ENCODE measurements at places on chromosomes 1 and 21.
A peak's percentile ranks its signal among the peaks of the same experiment; 100 is the strongest.

DNA sequence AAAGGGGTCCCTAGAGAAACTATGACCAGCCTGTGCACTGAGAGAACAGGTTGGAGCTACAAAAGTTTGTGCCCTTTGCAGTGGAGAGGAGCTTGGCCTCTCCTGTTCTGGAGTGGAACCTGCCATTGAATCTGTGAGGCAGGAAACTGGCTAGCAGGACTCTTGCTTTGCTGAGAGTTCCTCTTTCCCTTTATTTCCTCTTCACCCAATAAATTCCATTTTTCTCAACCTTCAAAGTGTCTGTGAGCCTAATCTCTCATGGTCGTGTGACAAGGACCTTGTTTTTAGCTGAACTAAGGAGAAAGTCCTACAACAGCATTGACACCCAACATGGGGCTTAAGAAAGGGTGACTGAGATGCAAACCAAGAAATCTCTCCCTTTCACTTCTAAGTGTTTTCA is 42.7 kb upstream of the FASLG start:
- no peak for DNase-seq

- DNase-seq: peak; percentile 52
Observed at GRCh38 chr1:30575066-30575465, 148.3 kb downstream of the MATN1 start.

DNA sequence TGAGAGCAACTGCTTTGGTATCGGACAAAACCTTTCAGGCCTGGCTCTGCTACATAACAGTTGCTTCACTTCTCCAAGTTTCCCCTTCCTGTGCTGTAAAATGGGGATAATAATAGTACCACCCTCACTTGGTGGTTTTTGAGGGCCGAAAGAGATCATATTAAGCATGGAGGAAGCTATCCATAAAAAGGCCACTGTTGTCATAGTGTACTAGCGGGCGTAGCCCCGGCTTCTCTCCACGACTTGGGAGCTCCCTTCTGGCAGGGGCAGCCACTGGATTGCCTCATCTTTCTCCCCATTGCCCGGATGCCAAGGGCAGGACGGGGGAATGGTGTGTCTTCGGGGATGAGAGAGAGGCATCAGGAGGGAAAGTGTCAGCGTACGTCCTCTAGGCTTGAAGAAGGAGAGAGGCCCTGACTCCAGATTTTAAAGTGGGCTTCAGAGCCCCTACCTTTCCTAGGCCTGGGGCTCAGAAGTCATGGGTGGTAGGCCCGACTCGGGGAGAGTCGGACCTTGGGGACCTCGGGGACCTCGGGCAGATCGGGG is 548 bp upstream of the MFSD2A start:
- DNase-seq: no peak

DNA sequence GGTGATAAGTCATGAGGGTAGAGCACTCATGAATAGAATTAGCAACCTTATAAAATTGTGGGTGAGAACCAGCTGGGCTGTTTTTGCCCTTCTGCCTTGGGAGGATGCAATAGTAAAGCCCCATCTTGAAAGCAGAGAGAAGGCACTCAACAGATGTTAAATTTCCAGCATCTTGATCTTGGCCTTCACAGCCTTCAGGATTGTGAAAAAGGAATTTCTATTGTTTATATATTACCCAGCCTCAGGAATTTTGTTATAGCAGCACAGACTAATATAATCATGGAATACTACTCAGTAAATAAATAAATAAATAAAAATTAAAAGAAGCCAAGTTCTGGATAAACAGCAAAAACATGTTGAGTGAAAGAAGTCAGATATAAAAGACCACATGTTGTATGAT is 175.2 kb downstream of the KCNT2 start:
- no peak for DNase-seq

DNA sequence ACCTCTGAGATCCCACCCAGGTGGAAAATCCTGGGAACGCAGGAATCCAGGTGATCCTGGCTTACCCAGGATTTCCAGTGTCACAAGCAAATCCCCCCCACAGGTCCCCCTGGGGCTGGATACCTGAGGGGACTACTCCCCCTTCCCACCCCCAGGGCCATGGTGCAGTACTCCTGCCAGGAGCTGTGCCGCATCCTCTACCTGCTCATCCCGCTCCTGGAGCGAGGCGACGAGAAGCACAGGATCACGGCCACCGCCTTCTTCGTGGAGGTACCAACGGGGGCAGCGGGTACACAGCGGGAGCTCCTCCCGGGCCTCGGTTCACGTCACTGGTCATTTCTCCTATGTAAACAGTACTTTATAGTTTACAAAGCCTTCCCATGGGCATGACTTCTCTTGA is 20.4 kb upstream of the TTC4 start:
- no peak for DNase-seq

DNA sequence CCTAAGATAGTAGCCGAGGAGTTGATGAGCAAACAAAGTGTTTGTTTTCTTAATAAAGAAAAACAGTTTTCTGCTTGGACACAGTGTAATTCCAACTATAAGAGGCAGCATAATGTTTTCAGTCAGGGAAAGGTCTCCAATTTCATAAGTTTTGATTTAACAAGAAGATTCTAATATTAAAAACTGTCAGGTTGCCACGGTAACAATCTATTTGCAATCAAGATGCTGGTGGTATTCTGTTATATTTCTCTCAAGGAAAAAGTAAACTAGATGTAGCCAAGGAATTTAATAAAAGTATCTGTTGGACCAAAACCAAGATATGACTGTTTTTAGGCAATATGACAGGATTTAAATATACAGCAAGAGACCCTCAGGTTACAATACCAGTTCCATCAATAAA is 211.7 kb downstream of the SMYD3 start:
- no peak for DNase-seq

- peak; percentile 71 for DNase-seq
Observed at GRCh38 chr1:23634840-23635651, 56.6 kb upstream of the RPL11 start.

DNA sequence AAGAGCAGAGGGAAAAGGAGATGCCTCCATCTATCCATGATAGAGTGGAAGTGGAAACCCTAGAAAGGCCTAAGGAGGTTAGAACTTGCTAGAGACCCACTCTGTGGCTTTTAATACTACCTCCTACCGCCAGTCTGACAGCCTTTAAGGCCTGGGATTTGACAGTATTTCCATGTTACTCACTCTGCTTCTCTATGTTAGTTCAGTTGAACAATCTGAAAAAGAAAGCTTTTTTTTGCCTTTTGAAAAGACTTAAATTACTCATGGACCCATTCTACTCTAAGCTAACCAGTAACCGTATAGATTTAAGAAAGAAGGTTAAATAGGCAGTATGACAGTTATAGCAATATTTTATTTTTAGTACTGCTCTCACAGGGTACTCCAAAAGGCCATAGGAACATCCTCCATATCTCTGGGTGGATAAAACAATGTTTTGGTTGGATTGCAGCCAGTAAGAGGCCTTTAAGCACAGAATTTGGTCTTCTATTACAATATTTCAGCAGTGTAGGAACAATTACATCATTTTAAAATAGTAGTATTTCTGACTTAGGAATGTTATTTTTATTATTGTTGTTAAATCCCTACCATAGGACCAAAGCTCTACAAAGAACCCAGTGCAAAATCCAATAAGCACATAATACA is 15.9 kb upstream of the GPR25 start:
- no peak for DNase-seq

- no peak for DNase-seq
Observed at GRCh38 chr1:161198194-161198896, 509 bp downstream of the ADAMTS4 start.

DNA sequence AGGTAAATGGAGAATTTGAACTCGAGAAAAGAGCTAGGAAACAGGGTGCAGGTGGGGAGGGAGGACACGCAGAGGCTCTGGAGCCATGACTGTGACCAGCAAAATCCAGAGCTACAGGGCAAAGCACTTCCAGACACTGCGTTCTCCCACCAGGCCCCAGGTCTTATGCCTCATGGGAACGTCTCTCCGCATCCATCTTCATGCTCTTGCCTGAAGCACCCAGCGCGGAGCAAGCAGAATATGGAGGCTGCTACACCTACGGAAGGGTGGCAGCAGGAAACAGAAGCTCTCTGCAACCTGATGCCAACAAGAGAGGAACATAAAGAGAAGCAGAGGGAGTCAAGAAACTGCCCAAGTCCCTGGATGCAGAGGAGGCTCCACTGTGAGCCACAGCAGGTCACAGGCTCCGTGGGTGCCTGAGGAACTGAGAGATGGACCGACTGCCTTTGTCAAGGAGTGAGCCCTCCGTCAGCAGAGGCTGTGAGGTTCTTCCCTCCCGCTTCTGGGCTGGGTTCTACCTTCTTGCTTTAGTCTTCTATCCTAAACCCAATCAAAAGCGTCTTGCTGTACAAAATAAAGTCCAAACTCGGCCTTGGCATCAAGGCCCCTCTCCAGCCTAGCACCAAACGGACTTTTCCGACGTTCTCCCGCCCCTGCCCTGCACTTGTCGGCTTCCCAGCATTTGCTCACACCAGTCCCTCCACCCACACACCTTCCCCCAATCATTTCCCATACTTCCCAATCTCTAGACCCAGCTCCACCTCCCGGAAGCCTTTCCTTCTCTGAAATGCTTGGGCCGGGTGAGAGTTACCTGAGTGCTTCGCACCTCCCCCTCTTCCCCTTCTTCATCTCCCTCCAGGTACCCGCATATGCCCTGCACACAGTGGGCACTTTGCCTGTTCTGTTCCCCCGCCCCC is 930 bp downstream of the DHCR24 start:
- DNase-seq: peak; percentile 50

GRCh38 chr1:164641353-164641730 is 82.4 kb downstream of the PBX1 start:
- DNase-seq: no peak

- DNase-seq: peak; percentile 95
Observed at GRCh38 chr1:151945725-151946722, 36.7 kb upstream of the THEM4 start.

DNA sequence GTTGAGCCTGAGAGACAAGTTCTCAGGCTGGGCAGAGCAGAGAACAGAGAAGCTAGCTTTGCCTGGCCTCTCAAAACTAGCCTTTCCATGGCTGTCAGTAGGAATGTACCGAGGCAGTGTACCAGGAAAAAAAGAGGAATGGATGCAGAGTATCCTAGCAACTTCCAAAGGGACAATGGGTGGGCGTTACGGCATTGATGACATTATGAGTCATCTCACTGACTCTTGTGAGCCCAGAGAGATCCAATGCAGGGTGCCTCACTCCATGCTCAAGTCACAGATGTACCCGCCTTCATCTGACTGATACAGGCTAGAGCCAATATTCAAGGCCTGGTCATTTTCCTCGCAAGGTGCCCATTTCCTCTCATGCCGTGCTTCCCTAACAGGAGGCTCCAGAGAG is 51.4 kb upstream of the C8B start:
- DNase-seq: no peak

DNA sequence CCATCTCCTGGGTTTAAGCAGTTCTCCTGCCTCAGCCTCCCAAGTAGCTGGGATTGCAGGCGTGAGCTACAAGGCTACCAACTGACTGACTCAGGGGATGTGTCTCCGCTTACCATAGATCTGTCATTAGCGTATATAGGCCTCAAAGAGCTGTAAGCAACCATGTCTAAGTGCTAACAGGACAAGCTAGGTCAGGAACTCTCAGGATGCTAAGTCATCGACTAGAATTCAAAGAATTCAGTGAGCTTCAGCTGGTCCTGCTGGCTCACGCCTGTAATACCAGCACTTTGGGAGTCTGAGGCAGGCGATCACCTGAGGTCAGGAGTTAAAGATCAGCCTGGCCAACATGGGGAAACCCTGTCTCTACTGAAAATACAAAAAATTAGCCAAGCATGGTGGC is 29.5 kb downstream of the CAPN2 start:
- DNase-seq: no peak

GRCh38 chr1:34852677-34853217 is 6.8 kb downstream of the SMIM12 start:
- peak; percentile 87 for DNase-seq

- DNase-seq: no peak
Observed at GRCh38 chr1:13584876-13585611, 1.4 kb downstream of the PDPN start.

GRCh38 chr21:16797540-16797939 is 715.3 kb upstream of the CXADR start:
- DNase-seq: no peak

DNA sequence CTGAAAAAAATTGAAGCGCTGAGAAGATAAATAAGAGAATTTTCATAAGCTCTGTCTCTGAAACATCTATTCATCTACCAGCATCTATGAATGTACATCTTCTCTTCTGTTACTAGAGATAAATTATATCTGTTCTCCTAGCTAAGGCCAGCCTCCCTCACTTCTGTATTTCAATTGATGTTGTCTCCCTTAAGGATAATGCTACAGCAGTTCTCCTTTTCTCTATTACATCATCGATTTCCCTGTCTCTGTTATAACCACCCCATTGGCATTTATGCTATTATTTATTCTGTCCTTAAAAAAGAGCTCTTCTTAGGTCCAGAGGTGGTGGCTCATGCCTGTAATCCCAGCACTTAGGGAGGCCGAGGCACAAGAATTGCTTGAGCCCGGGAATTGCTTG is 42.9 kb upstream of the TMCO2 start:
- DNase-seq: no peak

GRCh38 chr1:26666855-26667254 is 29.0 kb upstream of the ARID1A start:
- DNase-seq: no peak

DNA sequence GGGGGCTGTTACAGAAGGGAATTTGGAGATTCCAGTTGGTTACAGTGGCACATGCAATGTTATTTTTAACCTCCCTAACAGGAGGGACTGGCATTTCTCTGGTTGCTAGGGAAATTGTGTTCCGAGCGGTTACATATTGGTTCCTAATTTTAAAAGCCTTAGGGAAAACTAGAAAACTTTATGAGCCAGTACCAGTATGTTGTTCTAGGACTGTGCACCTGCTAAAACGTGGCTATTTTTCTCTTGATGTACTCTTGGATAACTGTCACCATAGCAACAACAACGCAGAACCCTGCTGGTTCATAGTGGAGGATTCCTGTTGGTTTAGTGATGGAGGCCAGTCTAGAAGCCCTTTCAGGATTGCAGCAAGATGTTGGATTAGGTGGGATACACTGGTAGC is 68.9 kb upstream of the PGBD5 start:
- DNase-seq: no peak

GRCh38 chr1:29653886-29654450 is 417.6 kb downstream of the PTPRU start:
- no peak for DNase-seq

DNA sequence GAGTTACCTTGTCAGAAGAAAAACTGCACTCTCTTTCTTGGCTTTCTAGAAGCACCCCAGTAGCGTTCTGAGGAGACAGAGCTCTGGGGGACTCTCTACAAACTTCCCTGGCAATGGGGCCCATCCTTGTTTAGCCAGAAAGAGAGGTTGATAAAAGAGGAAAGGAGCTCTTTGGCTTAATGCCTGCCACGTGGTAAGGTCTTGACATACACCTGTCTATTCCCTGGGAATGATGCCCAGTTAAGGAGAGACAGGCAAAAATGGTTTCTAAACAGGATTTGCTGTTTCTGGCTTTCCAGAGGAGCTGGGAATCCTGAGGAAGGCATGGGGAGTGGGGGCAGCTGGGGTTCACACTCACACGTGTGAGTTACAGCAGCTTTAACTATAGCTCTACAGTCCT is 30.2 kb upstream of the IL20 start:
- no peak for DNase-seq

GRCh38 chr1:202285908-202286307 is 55.8 kb downstream of the UBE2T start:
- DNase-seq: no peak

All from Caki2 (cell line).